NCI-H1417 treated with DMSO at 0.1 percent for 48 hours (cell line): ENCODE measurements at places on chromosomes 1 and 21.

DNA sequence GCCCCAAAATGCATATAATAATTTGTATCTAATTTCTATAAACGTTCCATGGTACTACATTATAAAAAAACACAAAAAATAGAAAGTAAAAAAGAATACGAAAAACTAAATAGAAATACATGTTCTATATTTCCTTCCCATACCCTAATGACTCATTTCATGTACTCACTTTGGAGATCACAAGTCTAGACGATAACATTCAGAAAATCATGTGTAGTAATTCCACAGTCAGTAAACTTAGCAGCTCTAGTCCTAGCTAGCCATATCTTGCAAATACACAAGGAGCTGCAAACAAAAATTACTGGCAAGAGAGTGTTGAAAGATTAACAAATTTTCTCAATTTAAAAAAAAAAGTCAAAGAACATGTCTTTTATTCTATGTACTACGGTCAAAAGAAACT is 1.4 kb downstream of the GOLPH3L start:
- DNase-seq, result no peak

DNA sequence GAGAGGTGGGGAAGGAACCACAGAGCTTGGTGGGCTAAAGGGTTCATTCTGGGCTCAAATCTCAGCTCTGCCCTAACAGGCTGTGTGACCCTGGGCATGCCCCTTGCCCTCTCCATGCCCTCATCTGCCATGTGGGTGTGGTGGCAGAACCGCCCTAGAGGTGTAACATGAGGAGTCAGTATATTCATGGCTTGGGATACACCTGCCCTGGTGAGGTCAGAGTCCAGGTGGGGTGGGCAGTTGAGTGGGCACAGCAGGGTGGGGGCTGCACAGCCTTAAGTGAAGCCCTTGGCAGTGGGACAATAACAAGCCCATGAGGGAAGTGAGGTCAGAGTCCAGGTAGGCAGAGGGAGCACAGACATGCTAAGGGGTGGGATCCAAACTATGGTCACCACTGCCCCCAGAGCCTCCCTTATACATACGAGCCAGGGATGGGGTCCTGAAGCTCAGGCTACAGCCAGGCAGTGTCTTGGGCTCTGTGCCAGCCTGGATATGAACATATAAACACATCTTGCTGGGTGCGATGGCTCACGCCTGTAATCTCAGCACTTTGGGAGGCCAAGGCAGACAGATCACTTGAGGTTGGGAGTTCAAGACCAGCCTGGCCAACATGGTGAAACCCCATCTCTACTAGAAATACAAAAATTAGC is 59.0 kb upstream of the EFHD2 start:
- no peak for DNase-seq

GRCh38 chr1:212937034-212937433 is 13.3 kb upstream of the VASH2 start:
- no peak for DNase-seq

- DNase-seq, result no peak
These were observed 123.0 kb downstream of the PEX14 start for GRCh38 chr1:10597492-10598388.

DNA sequence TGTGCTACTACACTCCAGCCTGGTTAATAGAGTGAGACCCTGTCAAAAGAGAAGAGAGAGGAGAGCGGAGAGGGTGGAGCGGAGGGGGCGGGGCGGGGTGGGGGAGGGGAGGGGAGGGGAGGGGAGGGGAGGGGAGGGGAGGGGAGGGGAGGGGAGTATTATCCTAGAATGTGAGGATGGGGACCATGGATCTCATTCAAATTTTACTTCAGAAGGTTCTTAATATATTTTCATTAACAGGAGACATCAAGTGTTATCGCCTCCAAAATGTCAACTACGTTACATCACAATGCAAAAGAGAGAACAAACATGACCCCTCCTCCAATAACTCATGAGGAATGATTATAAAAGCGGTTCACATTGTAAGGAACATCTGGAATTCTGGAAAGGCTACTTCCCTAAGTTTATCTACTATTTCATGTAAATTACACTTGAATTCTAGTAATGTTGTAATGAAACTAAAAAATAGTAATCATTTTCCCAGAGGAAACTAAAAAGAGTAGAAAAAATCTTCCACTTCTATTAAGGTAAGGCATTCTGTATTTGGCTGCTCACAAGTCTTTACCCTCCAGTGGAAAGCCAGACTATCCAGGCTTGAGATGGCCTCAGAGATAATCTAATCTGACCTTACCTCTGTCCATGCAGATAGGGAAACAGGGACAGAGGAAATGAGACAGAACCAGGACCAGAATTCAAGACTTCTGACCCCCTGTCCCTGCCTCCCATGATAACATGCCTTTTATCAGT is 18.8 kb upstream of the GUCA2A start:
- DNase-seq, result no peak
